T follicular helper cell (primary cell): ENCODE measurements at places on chromosomes 5 and 9.
A peak's percentile ranks its signal among the peaks of the same experiment; 100 is the strongest.

DNA sequence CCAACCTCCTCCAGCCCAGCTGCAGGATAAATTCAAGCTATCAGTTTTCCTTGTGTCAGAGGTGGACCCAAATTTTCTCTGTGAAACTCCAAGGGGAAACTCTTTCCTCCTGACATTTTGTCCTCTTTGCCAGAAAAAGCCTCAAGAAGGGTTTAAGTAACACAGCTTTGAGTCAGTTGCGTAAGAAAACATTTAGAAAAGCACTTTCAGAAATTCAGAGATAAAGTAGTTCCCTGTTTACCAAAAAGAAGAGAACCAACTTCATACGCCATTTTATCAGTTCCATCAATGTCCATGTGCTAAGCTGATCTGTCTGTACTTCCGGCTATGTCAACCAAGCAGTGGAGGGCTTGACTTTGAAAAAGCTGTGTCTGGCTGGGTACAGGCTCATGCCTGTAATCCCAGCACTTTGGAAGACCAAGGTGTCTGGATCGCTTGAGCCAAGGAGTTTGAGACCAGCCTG is 19.9 kb upstream of the SUSD1 start:
- DNase-seq: no peak

DNA sequence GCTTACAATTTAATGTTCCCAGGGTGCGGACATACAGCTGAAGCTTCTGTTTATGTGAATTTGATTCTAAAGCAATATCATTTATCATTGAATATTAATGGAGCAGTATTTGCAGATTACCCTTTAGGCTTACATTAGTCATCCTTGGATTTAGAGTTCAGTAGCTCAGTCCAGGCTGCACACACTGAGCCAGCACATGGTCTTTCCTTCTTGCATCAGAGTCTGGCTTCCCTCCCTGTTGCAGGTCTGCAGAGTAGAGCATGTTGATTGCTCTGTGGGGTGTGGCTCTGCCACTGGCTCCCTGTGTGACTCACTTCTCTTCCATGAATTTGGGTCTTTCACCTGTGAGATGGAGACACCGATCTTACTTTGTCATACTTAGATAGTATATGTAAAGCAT is 36.8 kb downstream of the NSG2 start:
- no peak for DNase-seq

DNA sequence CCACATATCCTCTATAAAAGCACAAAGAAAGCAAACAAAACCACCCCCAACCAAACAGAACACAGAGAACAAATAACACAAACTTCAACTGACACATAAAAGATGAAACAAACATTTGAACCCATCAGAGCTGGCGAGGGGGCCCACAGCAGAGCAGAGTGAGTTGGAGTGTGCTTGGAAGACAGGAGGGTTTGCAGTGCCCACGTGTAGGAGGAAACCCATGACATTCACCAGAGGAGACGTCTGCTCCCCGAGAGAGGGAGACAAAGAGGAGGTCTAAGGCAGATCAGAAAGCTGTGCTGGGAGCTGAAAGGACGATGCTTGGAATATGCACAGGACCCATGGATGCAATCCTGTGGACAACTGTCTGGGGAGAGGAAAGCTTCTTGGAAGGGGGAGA is 27.0 kb downstream of the MRPL36 start:
- no peak for DNase-seq

GRCh38 chr9:125556046-125556721 is 150.8 kb downstream of the MAPKAP1 start:
- DNase-seq: no peak

- DNase-seq: no peak
These were observed 893.3 kb downstream of the PTPRD start for GRCh38 chr9:9719373-9720112.

DNA sequence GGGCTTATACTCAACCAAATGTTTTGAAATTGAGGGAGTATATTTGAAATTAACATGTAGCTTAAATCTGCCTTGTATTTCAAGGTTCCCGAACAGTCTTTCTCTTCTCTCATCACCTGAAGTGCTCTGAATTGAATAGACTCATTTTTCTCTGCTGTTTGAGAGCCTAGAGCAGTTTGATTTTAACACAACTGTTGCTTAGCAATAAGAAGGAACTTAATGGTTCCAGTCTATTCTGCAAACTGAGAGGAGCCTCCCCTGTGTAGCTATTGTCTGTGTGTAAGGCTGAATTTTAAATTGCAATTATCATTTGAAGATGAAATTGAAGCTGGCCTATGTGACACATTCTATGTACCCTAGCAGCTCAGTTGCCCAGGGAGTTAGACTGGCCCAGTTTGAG is 87.1 kb upstream of the CKMT2 start:
- DNase-seq: no peak

DNA sequence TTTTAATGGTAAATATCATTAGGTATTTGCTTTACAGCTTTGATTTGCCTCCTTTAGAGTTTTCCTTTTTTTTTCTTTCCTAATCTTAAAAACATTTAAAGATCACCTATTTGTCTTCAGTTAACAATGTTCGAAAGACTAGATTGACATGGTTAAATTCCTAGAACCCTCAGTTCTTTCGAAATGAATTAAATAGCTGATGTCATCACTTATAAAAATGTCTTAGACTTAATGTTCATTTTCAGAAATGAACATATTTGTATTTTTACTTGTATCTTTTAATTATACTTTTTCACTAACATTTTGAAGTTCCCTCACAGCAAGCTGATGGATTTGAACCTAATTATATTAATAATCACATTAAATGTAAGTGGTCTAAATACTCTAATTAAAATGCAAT is 205.3 kb upstream of the IRX4 start:
- DNase-seq: no peak

GRCh38 chr9:2477755-2478154 is 143.8 kb upstream of the VLDLR start:
- no peak for DNase-seq

GRCh38 chr5:140575309-140575708 is 10.7 kb downstream of the SLC35A4 start:
- no peak for DNase-seq

- DNase-seq: no peak
These were observed 37.1 kb upstream of the FAM169A start for GRCh38 chr5:74903165-74903787.

GRCh38 chr5:94028001-94028400 is 286.6 kb upstream of the POU5F2 start:
- DNase-seq: no peak

- DNase-seq: no peak
These were observed 172.2 kb downstream of the HSD17B3 start for GRCh38 chr9:96129747-96130146.

- no peak for DNase-seq
These were observed 10.8 kb downstream of the NACC2 start for GRCh38 chr9:136084063-136084944.

GRCh38 chr5:122112733-122113558 is 16.4 kb upstream of the ZNF474 start:
- DNase-seq: no peak

DNA sequence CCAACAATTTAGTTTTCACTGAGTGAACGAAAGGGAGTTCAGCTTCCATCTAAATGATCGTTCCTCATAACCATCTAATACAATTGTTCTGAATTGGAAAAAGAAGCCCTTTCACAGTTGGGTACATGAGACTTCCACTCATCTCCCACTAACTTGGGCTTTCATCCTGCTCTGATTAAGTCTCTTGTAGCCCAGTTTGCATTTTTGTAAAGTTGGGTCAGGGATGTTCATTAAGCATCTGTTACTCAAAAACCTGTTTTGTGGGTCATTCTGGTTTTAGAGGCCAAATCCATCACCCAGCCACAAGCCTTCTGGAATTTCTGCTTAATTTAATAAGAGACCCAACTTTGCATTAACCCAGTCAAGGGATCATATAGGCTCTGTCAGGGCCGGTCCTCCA is 385.3 kb downstream of the BNC2 start:
- no peak for DNase-seq

DNA sequence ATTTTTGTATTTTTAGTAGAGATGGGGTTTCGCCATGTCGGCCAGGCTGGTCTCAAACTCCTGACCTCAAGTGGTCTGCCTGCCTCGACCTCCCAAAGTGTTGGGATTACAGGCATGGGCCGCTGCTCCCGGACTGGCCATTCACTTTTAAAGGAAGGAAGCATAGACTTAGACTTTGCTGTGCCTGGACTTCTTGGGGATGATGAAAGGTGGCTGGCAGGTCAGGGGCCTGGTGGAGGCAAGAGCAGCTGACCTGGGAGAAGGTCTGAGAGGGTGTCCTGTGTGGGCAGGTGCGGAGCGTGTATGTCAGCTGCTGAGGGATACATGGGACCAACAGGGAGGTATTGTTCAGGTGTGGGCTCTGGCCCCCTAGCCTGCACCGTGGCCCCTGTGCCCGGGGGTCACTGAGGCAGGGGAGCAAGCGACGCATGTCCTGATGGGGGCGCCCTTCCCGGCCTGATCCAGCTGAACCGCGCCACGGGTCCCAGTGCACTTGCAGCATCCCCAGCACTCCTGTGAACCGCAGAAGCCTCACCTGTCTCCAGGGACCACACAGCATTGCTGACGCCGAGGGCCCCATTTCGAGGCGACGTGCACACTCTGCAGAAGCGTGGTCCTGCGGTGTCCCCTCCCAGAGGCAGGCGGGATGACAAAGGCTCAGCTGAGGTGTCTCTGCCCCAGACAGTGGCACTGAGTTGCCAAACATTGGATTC is 23.1 kb downstream of the NDUFS6 start:
- DNase-seq: no peak

DNA sequence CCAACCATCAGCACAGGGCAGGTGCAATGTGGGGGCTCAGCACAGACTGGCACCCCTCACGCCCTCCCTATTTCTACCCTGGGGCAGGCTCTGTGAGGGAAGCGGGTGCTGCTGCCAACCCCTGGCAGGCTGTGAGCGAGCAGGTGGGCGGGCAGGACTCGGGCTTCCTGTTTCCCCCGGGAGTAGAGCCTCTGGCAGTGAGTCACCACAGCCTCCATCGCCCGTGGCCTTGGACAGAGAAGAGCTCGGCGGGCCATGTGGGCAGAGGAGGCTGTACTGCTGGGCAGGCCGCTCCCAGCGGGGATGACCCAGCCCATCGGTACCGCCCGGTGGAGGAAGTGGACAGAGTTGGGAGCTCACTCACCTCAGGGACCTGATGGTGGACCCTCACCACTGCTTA is 16.6 kb downstream of the KCNT1 start:
- no peak for DNase-seq

GRCh38 chr9:123487944-123488548 is 132.0 kb downstream of the CRB2 start:
- no peak for DNase-seq

GRCh38 chr5:140868721-140869554 is at the start of gene PCDHA11:
Gene PCDHA11, plus strand, starts transcription at chr5:140868957. Its CDS starts 147 bp downstream, at chr5:140869104.
- DNase-seq: no peak

DNA sequence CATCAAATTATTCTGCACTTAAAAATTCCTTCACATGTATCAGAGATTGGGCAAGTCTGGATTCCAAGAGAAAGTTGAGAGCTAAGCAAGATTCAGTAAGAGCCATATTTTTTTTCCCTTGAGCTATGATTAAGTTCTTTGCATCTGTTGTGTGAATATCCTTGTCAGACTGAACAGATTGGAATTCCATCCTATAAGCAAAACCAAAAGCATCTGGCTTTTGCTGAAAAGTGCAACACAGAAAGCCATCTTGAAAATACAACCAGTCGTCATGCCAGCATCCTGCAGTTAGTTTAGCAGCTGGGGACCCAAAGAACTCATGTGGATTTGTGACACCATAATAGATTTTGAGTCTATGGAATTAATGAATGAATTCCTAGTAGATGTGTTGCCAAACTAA is 316.9 kb downstream of the MTRR start:
- DNase-seq: no peak

- no peak for DNase-seq
These were observed 5.7 kb downstream of the C9orf43 start for GRCh38 chr9:113416149-113416721.

- DNase-seq: no peak
These were observed 172.7 kb upstream of the MAST4 start for GRCh38 chr5:66423484-66423883.

- no peak for DNase-seq
These were observed 566.6 kb upstream of the MEF2C start for GRCh38 chr5:89449392-89450148.

DNA sequence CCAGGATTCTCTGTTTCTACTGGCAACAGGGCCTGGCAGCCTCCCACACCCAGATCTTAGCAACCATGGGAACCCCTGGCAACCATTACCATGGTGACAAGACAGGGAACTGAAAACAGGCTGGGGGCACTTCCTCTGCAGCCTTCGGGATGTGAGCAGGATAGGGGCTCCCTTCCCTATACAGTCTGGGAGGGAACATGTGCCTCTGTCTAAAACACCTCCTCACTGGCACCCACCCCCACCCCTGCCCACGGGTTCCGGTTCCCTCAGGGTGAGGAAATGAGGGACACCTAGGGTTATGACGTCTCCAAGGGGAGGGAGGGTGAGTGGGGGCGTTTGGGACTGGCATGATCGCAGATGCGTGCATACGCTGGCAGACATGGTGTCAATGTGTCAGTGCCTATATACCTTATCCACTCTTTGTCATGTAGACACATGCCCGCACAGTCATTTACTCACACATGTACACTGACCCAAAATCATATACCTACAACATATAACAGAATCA is 3.0 kb upstream of the DNAJB5 start:
- DNase-seq: peak; percentile 61

- DNase-seq: no peak
These were observed 1898.1 kb upstream of the NUDT12 start for GRCh38 chr5:105460721-105461120.

DNA sequence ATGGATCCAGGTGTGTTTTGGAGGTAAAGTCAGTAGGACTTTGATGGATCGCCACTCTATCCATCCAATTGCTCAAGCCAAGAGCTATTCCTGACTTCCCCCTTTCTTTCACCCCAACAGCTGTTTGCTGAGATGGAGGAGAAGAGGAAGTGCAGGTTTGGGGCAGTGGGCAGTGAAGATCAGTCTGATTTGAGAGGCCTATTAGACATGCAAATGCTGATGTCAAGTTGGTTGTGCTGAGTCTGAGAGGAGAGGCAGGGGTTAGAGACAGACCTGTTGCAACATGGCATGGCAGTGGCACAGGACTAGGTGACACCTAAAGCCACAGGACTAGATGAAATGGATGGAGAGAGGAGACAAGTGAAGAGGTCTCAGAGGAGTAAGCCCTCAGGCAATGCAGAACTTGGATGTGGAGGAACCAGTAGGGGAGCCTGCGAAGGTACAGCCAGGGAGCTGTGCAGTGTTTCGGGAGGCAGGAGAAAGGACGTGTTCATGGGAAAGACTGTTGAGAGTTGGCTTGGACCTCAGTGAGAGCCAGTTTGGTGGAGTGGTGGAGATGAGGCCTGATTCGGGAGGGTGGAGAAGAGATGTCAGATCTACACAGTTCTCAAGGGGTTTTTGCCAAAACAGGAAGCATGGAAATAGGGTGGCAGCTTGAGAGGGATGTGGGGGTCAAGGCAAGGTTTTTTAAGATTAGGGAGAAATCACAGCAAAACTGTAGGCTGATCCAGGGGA is 175.0 kb downstream of the MACROH2A1 start:
- no peak for DNase-seq

DNA sequence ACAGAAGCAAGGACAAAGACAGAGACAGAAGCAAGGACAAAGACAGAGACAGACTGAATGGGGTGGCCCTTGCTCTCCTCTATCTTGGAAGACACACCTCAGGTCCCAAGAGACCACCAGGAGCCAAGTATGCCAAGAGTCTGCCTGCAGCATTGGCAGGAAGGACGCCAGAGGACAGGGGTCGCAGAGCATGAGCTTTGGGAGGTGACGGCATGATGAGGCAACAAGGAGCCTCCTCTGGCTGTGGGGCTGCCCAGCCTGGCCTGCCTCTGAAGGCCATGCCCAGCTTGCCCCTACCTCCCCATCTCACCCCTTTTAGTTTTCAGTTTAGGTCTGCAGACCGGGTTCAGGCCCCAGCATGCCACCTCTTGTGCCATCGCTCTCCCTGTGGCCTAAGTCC is 17.6 kb downstream of the PDGFRB start:
- DNase-seq: no peak
